ENCODE measurements at places on chromosomes 11 and 22.

- no peak for DNase-seq
Measured at GRCh38 chr11:114270531-114271270, 25.5 kb upstream of the NNMT start.

- no peak for DNase-seq
Measured at GRCh38 chr11:36377759-36378564, 81.9 kb downstream of the PRR5L start.

- no peak for DNase-seq
Measured at GRCh38 chr11:103491777-103492176, 382.6 kb downstream of the DYNC2H1 start.

GRCh38 chr22:31142285-31142684 lies 2.0 kb upstream of the PLA2G3 start:
- no peak for DNase-seq

DNA sequence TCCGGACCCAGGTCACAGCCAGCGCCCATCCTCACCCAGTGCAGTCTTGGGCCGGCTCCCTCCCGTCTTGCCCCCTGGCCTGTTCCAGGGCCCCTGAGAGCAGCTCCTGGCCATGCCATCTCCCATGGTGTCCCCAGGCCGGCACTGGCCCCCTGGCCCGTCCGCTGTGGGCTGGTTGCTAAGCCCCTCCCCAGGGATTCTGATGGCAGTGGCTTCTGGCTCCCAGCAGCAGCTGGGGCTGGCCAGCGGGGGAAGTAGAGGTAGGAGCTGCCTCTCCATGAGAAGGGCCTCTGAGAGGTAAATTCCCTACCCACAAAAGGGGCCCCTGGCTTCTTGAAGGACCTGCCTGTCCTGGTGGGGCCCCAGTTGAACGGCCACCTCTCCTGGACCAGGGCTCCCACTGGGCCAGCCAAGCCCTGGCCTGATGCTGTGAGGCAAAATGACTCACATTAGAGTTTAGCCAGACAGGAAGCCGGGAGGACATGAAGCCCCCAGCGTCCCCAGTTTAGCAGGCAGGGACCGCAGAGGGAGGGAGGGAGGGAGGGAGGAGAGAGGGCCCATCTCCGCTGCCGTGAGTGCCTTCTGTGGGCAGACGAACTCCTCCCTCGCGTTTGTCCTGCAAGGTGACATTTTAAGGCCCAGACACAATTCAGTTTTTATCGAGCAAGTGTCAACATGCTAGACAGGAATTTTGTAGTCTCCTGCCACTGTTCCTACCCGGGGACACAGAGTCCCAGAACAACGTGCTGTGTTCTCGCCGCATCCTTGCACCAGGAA lies 32.9 kb upstream of the GAL start:
- no peak for DNase-seq

DNA sequence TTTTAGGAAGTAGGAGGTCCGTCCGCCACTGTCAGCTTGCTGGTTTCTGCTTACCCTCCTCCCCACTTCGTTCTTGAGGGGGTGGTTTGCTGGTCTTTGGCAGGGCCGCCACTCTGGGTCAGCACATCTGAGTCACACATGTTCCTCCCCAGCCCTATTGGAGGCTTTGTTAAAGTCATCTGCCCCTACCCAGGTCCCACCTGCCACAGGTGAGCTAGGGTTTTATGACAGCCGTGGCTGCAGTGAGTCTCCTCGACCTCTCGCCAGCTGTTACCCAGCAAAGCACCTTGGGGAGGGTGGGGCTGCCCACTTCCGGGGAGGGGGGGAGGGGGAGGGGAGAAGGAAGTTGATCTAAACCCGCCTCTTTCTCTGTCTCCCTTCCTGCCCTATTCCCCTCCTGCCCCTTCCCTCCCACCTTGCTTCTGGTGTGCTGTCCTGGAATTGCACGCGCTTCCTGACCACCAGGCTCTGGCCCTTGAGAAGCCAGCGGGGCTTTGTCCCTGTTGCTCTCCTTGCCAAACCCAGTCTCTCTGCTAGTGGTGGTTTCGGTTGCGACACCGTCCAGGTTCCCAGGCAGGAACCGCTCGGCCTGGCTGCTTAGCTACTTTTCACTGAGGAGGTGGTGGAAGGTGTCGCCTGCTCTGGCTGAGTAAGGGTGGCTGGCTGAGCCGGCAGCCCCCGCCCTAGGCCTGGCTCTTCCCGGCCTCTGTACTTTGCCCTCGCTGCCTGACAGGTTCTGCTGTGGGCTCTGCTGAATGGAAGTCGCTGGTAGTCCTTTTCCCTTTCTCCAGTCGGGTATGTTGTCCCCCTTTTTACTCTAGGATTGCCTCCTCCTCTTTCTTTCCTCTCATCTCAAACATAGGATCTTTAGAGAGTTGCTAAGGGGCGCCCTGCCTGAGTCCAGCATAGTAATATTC lies 28.5 kb downstream of the RCOR2 start:
- peak; percentile 54 for DNase-seq

DNA sequence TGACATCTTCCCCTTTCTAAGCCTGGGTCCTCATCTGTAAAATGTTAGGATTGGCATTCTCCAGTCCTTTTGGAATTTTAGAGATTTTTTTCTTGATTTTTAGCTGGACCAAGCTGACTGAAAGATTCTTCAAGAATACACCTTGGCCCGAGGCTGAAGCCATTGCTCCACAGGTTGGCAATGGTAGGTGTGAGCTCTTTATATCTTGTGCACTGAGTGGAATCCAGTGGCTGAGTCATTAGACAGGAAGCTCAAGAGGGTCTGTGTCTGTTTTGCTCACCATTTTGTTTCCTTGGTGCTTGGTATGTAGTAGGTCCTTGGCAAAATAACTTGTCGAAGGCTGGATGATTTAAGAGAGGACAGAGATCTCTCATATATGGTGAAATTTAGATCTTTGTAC lies 6.2 kb downstream of the EIF3L start:
- no peak for DNase-seq
